ENCODE measurements at places on chromosomes 7 and 10.

GRCh38 chr7:23938937-23939552 lies 229.0 kb downstream of the STK31 start:
- H3K4me3 ChIP-seq: no peak overlapping the region
- H3K36me3 ChIP-seq: no peaks in the 10 kb centered on the region
- DNase-seq: no peak
- no peaks in the 10 kb centered on the region for H3K27me3 ChIP-seq

DNA sequence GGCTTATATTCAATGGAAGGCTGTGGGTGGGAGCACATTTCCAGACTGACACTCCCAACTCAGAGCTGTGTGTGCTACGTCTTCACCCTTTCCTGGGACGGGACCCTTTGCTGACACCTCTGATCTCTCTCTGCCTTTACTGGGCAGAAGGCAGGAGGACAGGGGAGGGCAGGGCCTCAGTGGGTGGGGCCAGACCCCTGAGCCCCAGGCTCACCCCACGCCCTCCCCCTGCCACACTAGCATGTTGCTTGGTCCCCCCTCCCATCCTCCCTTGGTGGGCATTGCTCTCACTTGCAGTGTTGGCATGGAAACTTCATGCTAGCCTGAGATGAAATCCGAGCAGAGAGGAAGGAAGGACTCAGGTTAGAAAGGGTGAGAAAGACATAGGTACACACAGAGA lies 18.4 kb downstream of the TMEM273 start:
- no peak overlapping the region for H3K4me3 ChIP-seq
- H3K27me3 ChIP-seq: no peaks in the 10 kb centered on the region
- H3K4me1 ChIP-seq: no peaks in the 10 kb centered on the region
- no peaks in the 10 kb centered on the region for H3K36me3 ChIP-seq
- H3K27ac ChIP-seq: no peak overlapping the region
- no peak for DNase-seq

- H3K27me3 ChIP-seq: no peaks in the 10 kb centered on the region
- no peaks in the 10 kb centered on the region for H3K4me1 ChIP-seq
- H3K36me3 ChIP-seq: no peaks in the 10 kb centered on the region
- H3K27ac ChIP-seq: no peak overlapping the region
- H3K4me3 ChIP-seq: no peak overlapping the region
- no peak for DNase-seq
Observed at GRCh38 chr7:109456116-109456515, 886.4 kb downstream of the DNAJB9 start.

DNA sequence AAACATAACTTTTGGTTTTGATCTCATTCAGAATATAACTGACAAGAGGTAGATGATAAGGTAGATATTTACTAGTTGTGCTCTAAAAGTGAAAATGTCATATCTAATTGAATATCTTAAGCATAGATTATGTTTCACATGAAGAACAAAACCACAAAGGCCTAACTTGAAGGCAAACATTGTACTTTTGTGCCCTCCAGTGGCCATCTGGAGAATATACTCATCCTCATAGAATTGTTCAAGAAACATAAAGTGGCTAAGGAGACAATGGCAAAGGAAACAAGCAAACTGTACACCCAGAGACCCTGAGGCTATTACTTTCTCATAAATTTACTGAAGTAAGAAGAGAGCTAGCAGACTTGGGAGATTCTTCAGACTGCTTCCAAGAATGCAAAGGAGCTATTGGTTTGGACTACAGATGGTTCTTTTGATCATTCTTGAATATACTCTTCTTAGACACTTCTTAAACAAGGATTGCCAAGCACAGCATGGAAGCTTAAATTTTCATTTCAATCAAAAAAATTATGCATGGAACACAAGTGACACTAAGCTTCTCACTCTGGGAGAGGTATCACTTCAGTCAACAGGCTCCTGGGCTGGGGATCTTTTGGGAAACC lies 98.2 kb upstream of the DKK1 start:
- DNase-seq: no peak
- H3K27me3 ChIP-seq: no peaks in the 10 kb centered on the region
- H3K4me1 ChIP-seq: peaks cover 21% of the 10 kb centered on the region
- H3K27ac ChIP-seq: peak overlapping the region; percentile 52
- H3K4me3 ChIP-seq: no peak overlapping the region

- no peak overlapping the region for H3K4me3 ChIP-seq
- H3K36me3 ChIP-seq: no peaks in the 10 kb centered on the region
- no peak overlapping the region for H3K27ac ChIP-seq
- no peaks in the 10 kb centered on the region for H3K27me3 ChIP-seq
- H3K4me1 ChIP-seq: no peaks in the 10 kb centered on the region
Observed at GRCh38 chr10:75375838-75376237, 25.7 kb downstream of the ZNF503 start.

- no peak overlapping the region for H3K4me3 ChIP-seq
- DNase-seq: no peak
- no peaks in the 10 kb centered on the region for H3K27me3 ChIP-seq
- peaks cover 5% of the 10 kb centered on the region for H3K36me3 ChIP-seq
- H3K4me1 ChIP-seq: no peaks in the 10 kb centered on the region
- H3K27ac ChIP-seq: no peak overlapping the region
Observed at GRCh38 chr7:133481676-133482075, 228.8 kb downstream of the EXOC4 start.

DNA sequence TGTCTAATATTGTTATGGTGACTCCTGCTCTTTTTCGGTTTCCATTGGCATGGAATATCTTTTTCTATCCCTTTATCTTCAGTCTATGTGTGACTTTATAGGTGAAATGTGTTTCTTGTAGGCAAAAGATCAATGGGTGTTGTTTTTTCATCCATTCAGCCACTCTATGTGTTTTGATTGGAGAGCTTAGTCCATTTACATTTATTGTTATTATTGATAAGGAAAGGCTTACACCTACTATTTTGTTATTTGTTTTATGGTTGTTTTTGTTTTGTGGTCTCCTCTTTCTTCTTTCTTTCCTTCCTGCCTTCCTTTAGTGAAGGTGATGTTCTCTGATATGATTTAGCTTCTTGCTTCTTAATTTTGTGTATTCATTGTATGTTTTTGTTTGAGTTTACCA lies 414.3 kb downstream of the ADRA2A start:
- H3K4me3 ChIP-seq: no peak overlapping the region
- no peaks in the 10 kb centered on the region for H3K27me3 ChIP-seq
- no peak overlapping the region for H3K27ac ChIP-seq

DNA sequence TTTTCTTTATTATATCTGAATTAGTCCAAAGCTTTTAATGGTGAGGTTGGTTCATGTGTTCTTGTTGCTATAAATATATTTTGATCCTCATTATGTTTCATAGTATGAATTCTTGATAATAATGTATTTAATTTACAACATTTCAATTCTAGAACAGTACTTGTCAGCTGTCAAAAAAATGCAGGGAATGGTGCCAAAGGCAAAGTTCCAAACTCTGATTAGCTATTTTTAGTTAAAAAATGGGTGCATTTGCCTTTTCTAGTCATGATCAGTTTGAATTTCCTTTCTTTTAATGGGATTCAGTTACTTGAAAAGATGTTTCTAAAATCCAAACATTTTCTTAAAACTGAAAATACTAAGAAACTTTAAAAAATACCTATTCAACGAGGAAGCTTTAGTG lies 49.6 kb downstream of the ANKIB1 start:
- H3K4me3 ChIP-seq: peak overlapping the region; percentile 41
- no peak for DNase-seq
- H3K4me1 ChIP-seq: peaks cover 29% of the 10 kb centered on the region
- peak overlapping the region; percentile 26 for H3K27ac ChIP-seq

GRCh38 chr10:114649217-114649903 lies 8.7 kb downstream of the ABLIM1 start:
- no peak overlapping the region for H3K27ac ChIP-seq
- H3K27me3 ChIP-seq: no peaks in the 10 kb centered on the region
- no peak for DNase-seq
- no peaks in the 10 kb centered on the region for H3K36me3 ChIP-seq

DNA sequence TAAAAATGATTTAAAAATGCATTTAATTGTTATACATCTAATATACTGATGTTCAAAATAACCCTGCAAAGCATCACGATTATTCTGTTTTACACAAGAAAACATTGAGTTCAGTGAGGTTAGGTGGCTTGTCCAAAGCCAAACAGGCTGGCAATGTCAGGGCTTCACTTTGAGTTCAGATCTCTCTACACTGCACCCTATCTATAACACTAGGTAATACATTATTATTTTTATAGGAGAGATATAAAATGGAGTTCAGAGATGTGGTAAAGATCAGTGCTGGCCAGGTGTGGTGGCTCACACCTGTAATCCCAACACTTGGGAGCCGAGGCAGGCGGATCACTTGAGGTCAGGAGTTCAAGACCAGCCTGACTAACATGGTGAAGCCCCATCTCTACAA lies 165.9 kb upstream of the MYO3A start:
- no peaks in the 10 kb centered on the region for H3K4me1 ChIP-seq
- no peaks in the 10 kb centered on the region for H3K36me3 ChIP-seq
- H3K27me3 ChIP-seq: no peaks in the 10 kb centered on the region

DNA sequence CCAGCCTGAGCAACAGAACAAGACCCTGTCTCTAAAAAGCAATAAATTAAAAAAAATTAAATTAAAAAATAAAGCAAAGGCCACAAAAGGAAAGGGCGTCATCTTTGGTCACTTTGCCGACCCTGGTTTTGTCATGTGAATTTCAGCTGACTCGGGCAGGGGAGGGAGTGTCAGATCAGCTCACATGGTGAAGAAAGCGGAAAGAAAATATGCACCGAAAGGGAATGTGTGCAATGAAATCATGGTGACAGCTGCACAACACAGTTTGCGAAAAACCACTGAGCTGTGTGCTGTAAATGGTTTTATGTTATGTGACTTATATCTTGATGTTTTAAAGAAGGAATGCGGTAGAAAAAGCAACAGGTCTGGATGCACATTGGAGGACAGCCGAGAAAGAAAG lies 39.8 kb downstream of the RCC1L start:
- H3K27ac ChIP-seq: no peak overlapping the region
- no peak for DNase-seq
- no peaks in the 10 kb centered on the region for H3K27me3 ChIP-seq

DNA sequence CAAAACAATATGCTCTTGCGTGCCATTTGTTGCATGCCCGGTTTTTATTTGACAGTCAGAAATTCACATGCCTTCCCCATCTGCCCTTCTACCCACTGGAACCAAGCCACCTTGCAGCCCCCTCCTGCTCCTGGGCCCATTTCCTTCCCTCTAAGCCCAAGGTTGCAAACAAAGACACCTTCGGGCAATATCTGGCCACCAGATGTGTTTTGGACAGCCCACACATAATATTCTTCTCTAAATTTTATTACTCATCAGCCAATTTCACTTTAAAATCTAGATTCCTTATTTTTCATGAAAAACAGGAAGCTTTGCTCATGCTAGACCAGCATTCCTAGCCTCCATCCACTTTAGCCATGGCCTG lies 18.2 kb upstream of the C10orf105 start:
- no peaks in the 10 kb centered on the region for H3K36me3 ChIP-seq
- H3K27ac ChIP-seq: no peak overlapping the region
- DNase-seq: no peak
- H3K27me3 ChIP-seq: no peaks in the 10 kb centered on the region

DNA sequence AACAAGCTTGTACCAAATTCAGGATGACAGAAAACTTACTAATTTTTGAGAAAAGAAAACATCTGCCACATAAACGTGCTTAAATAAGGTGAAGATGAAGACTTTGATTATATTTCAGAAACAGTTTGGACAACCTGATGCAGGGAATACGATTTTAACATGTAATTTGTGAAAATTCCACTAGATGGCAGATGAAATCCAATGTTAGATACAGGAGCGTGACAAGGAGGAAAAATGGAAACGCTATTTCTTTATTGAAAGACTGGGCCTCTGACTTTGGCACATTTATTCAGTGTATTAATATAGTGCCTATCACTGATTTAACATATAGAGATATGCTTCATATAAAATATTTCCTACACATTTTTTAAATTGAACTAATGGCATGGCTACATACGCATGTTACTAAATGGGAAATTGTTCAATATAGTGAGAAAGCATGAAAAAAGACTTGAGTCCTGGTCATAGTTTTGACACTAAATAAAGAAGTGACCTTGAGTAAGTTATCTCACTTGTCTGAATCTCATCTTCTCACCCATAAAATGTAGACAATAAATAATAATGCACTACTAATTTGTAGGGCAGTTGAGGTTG lies 60.7 kb downstream of the CD36 start:
- no peaks in the 10 kb centered on the region for H3K36me3 ChIP-seq
- H3K27me3 ChIP-seq: no peaks in the 10 kb centered on the region
- no peak overlapping the region for H3K27ac ChIP-seq
- H3K4me3 ChIP-seq: no peak overlapping the region

DNA sequence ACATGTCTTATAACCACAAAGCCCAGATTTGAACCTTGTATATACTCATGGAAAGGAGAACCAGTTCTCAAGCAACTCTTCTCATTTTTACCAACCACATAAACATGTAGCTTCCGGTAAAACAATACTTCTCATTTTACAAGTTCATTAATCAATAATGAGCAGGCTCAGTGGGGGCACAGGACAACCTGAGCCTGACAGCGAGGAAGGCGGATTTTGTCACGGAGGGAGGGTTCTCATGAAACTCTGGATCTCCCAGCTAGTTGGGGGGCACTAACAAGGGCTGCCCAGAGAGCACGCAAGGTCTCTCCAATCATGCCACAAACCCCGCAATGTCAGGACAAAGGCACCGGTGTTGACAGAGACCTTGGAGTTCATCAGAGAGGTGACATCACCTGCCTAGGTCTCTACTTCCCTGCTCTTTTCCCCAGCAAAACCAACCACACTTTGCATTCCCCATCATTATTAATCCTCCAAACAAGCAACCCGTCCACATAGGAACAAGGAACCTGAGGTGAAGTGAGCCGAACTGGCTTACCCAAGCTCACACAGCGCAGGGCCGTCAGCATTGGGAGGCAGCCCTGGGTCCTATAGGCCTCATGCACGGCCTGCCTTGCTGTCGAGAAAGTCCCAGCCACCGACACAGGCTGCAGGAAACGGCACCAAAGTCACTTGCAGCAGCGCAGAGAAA lies 192.1 kb upstream of the KLF14 start:
- H3K4me3 ChIP-seq: no peak overlapping the region
- no peaks in the 10 kb centered on the region for H3K36me3 ChIP-seq
- no peak overlapping the region for H3K27ac ChIP-seq
- H3K27me3 ChIP-seq: no peaks in the 10 kb centered on the region
- peaks cover 56% of the 10 kb centered on the region for H3K4me1 ChIP-seq

- no peak overlapping the region for H3K27ac ChIP-seq
- H3K36me3 ChIP-seq: no peaks in the 10 kb centered on the region
- peaks cover 59% of the 10 kb centered on the region for H3K4me1 ChIP-seq
- no peaks in the 10 kb centered on the region for H3K27me3 ChIP-seq
Observed at GRCh38 chr7:70734411-70734810, 397.5 kb upstream of the GALNT17 start.

GRCh38 chr10:86964847-86965190 lies 3.5 kb upstream of the ADIRF start:
- no peaks in the 10 kb centered on the region for H3K36me3 ChIP-seq
- H3K27me3 ChIP-seq: no peaks in the 10 kb centered on the region
- no peak overlapping the region for H3K4me3 ChIP-seq
- peaks cover 12% of the 10 kb centered on the region for H3K4me1 ChIP-seq

- no peaks in the 10 kb centered on the region for H3K36me3 ChIP-seq
- H3K4me3 ChIP-seq: no peak overlapping the region
- H3K27ac ChIP-seq: peak overlapping the region; percentile 96
Observed at GRCh38 chr10:30816159-30816819, 186.7 kb upstream of the LYZL2 start.
